ENCODE measurements at places on chromosomes 13 and 19.

- peak; percentile 73 for DNase-seq
Observed at GRCh38 chr19:1853295-1854038, 5.2 kb upstream of the REXO1 start.

- DNase-seq: no peak
Observed at GRCh38 chr13:111314852-111315251, 5.6 kb upstream of the TEX29 start.

- DNase-seq: peak; percentile 70
Observed at GRCh38 chr13:114282041-114282670, 755 bp downstream of the UPF3A start.

DNA sequence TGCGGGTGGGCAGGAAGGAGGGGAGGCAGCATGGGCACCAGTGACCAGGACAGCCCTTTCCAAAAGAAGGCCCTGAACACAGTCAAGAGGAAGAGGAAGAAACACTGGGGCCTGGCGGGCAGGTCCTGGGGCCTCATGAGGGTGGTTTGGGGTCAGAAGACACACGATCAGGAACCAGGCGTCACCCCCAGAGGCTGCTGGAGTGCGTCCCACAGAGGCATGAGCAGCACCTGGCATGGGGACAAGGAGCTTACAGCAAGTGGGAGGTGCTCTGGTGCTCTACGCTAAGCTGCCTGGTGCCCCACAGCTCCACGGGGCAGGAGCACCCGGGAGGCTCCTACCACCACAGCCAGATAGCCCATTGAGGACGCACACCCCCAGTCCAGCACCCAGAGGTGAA, 20.0 kb downstream of the ELL start:
- DNase-seq: no peak

DNA sequence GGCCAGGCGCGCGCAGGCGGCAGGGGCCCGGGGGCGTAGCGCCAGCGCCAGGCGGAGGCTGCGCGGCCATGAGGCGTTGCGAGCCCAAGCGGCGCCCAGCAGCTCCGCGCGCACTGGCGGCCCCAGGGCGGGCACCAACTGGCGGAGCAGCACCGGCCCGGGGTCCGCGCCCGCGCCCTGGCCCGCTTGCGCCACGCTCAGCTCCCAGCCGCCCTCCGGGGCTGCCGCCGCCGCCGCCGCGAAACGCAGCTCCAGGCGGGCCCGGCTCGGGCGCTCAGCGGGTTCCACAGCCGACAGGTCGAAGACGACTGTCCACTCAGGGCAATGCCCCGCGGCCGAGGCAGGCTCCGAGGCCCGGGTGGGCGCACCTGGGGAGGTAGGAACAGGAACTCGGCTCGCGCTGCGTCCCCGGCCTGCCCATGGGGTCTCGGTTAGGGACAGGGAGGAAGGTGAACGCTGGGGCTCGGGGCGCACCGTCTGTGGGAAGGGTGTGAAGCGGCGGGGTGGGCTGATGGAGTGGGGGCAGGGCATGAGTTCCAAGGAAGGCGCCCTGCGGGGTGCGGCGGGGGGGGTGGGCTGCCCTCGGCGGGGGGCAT, 26.8 kb downstream of the CERS1 start:
- no peak for DNase-seq

DNA sequence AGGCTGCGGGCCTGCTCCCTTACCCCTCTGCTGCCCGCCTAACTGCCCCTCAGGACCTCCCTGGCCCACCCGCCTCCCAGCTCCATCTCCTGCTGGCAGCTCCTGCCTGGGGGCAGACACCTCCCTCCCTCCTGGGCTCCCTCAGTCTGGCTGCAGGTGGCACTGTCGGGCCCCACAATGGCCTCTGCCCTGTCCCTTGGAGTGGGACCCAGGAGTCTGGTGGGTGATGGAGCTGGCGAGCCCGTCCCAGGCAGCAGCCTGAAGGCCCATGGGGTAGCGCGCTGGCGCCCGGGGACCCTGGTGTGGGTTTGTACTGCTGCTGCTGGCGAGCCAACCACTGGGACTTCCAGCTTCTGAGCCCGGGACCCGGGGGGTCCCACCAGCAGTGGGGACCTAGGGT, 83.6 kb downstream of the KDM4B start:
- no peak for DNase-seq

- DNase-seq: no peak
Observed at GRCh38 chr13:45896285-45896684, 44.7 kb upstream of the SIAH3 start.

DNA sequence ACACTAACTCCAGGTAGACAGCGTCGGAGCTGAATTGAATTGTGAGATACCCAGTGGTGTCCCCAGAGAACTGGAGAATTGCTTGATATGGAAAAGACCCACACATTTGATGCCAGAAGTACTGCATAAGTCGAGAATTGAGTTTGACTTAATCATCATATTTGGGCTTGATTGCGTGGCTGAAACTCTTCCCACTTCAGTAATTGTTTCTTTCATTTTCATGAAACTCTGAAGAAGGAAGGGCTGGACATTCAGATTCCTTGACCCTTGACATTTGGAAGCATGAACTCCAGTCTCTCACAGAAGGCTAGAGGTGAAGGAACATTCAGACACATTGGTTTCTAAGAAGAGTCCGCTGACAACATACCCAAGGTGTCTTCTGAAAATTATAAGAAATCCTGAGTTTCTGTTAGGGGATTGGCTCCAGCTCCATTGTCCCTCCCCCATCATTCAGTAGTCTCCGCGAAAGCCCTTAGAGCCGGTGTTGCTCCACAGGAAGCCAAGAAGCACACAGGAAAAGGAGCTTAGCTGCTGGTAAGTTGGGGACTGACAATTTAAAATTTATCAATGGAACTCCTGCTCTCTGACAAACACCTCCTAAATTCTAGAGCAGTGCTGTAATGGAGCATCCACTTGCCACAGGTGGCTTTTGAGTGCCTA, at the start of gene FPR2:
Gene FPR2 (plus strand): TSS at position 484 of the 660 bp plus-strand sequence. CDS start 7,479 bp downstream, outside the sequence.
- DNase-seq: no peak

DNA sequence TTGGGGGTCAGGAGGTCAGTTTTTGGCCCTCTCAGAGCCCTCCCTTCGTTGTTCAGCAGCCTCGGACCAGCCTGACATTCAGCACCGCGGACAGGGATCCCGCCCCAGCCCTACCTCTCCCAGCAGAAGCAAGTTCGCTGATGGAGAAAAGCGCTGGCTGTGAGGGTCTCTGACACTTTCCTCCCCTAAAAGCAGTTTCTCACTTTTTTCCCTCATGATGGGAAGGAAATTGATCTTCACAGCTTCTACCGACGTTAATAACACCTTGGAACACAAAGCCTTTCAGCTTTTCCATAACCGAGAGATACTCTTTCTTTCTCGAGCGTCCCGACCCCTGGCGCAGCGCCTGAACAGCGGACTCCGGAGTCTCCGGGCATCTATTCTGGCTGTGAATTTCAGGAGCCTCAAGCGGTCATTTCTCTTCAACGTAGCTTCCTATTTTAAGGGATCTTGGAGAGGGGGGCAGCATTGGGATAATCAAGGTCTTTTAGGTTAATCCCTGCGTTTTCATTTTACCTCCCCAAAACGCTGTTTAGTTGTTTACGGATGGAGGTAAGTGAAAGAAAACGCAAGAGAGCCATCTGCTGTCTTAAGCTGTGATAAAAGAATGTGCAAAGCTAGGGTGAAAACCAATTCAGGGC, 467.2 kb downstream of the ITGBL1 start:
- no peak for DNase-seq

DNA sequence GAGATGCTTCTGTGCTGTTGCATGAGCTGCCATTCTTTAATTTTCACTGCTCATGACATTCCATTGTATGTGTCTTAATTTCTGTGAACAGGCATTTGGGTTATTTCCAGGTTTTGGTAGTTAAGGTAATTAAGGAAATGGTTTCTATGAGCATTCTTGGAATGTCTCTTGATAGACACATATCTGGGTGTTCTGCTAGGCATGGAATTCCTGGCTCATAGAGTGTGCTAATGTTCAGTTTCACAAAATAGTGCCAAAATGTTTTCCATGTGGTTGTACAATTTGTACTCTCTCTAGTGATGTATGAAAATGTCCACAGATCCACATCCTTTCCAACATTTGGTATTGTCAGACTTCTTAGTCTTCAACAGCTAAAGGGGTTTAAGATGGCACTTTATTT, 680.9 kb upstream of the SGCG start:
- DNase-seq: peak; percentile 3

GRCh38 chr13:60229708-60230272, 66.1 kb upstream of the DIAPH3 start:
- DNase-seq: peak; percentile 63

DNA sequence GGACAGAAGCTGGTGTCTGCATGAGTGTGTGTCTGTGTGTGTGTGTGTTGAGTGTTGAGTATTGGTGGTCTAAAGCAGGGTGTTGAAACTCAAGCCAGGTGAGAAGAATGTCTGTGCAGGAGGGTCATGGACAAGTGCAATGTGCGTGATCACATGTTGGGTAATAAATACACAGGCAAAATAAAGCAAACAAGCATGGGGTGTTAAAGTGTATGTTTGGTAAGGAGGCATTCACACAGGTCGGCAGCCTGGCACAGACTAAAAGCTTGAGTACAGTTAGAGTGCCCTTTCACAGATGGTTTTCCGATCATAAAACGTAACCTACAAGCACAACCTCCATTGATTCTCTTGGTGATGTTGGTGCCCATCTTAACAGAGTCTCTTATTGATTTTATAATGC, 476.9 kb upstream of the KLHL1 start:
- DNase-seq: no peak

- DNase-seq: no peak
Observed at GRCh38 chr19:44912854-44913253, 1.6 kb upstream of the APOC1 start.

GRCh38 chr19:925087-925525, 729 bp upstream of the ARID3A start:
- no peak for DNase-seq

DNA sequence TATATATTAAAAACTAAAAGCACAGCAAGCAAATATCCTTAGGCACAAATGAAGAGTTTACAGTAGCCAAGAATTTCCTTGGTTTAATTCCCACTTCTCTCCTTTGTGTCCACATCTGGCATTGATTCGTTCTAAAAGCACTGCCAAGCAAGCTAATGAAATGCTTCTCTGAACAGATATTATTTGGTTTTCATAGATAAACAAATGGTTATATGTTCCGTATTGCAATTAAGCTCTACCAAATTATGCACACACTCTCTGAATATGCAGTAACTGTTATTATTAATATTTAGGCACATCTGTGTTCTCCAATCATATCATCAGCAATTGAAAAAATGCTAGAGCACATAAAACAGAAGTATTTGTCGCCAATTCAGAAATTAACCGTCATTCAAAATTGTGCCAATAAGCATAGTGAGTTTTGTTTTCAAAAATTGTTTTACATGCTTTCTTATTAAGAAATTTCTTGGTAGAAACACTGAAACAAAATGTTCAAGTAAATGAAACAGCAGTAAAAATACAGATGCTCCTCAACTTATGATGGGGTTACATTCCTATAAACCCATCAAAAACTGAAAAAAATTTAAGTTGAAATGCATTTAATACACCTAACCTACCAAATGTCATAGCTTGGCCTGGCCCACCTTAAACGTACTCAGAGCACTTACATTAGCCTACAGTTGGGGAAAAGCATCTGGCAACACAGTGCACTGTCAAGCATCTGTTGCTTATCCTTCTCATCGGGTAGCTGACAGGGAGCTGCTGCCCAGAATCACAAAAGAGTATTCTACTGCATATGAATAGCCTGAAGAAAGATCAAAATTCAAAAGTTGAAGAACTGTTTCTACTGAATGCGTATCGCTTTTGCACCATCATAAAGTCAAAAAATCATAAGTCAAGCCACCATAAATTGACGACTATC, 2134.7 kb downstream of the PCDH9 start:
- no peak for DNase-seq

- DNase-seq: no peak
Observed at GRCh38 chr13:35988648-35989081, 142.5 kb downstream of the DCLK1 start.

- no peak for DNase-seq
Observed at GRCh38 chr19:22607653-22608430, 26.3 kb upstream of the ZNF492 start.

GRCh38 chr13:45209229-45209628, 8.4 kb upstream of the KCTD4 start:
- DNase-seq: no peak

DNA sequence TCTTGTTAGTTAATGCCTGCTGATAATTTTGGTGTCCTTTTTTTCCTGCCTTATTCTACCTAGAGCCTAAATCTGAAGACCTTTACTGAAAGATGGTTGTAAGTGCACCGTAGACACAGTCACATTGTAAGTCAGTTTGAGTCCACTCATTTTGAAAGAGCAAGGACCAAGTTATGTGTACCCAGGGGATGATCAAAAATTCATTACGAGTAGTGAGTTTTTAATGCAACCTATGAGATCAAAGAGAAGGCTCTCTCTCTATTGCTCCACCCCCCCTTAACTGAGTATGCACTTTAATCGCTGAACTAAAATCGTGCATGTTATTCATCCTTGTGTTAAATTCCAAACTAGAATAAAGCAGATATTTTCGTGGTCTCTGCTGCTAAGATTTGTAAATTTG, 1.8 kb downstream of the RAP2A start:
- no peak for DNase-seq

DNA sequence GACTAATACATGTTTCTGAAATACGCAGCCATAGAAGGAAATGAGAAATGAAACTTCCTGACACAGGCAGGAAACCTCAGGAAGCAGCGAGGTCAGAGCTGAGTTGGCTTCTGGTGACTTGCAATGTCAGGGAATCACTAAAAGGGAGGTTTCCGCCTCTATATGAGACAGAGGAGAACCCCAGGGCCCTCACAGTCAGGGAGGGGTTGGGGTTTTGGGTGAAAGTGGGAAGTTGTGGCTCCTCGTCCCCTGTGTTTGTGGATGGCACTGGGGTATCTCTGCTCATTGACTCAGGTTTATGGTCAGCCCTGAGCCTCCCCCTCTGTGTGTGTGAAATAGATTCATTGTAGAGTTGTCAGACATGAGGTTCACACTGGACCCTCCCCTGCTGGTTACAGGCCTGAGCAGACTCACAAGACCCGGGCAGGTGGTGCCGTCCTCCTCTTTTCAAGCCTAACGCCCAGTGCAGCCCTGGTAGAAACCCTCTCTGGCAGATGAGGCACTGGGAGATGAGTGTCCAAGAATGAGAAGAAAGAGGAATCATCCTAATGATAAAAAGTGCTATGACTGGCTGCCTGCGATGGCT, 5.5 kb upstream of the LILRA6 start:
- DNase-seq: no peak
